Smooth muscle cell of the brain vasculature (primary cell): ENCODE measurements at places on chromosomes 13 and 19.

- no peak for DNase-seq
These were observed 134.6 kb downstream of the DPF1 start for GRCh38 chr19:38089440-38089839.

GRCh38 chr13:89227356-89227755 is 1556.2 kb downstream of the SLITRK5 start:
- no peak for DNase-seq

DNA sequence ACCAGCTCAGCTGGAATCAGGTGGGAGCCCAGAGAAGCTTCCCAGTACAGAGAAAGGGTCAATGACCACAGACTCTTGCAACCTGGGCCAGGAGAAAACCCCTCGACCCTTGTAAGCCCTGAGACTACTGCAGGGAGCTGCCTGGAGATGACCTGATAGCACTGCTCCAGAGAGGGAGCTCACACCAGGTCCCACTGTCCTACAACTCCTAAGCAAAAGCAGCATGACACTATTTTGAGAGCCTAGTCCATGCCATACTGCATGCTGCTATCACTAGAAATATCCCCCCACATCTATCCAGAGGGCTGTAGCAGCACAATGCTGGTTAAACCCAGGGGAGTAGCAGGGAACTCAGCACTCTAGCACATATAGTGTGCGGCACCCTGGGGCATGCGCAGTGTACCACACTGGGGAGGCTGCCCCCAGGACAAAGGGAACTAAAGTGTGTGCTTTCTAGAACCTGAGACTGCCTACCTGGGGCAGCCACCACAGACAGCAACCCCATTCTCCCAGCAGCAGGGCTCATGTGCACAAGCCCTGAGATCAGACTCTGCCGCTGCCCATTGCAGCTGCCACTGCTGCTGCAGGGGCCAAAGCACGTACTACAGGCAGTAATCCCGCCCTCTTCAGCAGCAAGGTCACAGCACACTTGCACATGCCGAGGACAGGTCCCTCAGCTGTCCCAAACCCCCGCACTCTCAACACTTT is 27.1 kb upstream of the N4BP2L1 start:
- no peak for DNase-seq

DNA sequence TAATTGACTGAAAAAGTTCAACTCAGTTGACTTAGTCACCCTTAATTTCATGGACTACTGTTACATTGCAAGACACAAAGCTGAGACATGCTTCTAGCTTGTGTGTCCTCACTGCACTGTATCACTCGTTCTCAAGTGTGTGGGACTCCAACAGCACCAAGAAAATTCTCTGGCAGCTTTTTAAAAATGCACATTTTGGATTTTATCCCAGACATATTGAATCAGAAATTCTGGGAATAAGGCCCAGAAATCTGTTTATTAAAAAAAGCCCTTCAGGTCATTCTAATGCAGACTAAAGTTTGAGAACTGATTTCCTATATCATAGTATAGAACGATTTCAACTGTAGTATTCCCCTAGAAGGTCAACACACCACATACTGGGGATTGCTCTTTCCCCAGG is 1485.3 kb downstream of the PCDH9 start:
- DNase-seq: no peak

DNA sequence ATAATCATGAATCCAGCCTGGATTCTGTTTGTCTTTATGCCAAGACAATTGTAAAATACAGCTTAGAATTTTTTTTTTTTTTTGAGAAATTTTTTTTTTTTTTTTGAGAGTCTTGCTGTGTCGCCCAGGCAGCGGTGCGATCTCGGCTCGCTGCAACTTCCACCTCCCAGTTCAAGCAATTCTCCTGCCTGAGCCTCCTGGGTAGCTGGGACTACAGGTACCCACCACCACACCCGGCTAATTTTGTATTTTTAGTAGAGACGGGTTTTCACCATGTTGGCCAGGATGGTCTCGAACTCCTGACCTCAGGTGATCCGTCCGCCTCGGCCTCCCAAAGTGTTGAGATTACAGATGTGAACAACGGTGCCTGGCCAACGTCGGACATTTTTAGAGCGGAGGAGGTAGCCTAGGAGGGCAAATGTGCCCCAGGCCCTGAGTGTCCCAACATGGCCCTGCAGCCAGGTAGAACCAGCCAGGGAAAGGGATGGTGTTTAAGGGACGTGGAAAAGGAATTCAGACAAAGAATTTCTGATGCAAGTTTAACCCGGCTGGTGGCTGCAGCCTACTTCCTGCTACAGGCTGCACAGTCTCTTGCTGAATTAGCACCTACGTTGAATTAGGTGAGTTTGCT is 89.8 kb downstream of the GNG7 start:
- no peak for DNase-seq

GRCh38 chr19:40300668-40301067 is 15.5 kb upstream of the AKT2 start:
- no peak for DNase-seq

DNA sequence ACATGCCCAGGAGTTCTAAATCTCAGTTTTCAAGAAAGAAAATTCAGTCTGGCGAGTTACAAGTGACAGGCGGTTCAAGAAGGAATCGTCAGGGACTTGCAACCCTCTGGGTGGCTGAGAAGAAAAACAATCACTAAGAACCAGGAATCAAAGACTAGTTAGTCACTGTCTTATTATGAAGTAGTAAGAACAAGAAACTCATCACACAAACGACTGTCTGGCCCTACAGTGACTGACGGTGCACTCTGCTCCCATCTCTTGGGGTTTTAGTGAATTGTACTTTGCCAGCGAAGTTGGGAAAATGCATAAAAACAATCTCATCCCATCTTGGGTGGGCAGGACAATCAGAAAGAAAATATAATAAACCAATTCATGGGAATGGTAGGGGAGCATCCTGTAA is 63.7 kb upstream of the SACS start:
- no peak for DNase-seq

- DNase-seq: no peak
These were observed 15.1 kb upstream of the N4BP2L2 start for GRCh38 chr13:32553720-32554119.

GRCh38 chr19:32458500-32459123 is 53.0 kb downstream of the DPY19L3 start:
- no peak for DNase-seq

DNA sequence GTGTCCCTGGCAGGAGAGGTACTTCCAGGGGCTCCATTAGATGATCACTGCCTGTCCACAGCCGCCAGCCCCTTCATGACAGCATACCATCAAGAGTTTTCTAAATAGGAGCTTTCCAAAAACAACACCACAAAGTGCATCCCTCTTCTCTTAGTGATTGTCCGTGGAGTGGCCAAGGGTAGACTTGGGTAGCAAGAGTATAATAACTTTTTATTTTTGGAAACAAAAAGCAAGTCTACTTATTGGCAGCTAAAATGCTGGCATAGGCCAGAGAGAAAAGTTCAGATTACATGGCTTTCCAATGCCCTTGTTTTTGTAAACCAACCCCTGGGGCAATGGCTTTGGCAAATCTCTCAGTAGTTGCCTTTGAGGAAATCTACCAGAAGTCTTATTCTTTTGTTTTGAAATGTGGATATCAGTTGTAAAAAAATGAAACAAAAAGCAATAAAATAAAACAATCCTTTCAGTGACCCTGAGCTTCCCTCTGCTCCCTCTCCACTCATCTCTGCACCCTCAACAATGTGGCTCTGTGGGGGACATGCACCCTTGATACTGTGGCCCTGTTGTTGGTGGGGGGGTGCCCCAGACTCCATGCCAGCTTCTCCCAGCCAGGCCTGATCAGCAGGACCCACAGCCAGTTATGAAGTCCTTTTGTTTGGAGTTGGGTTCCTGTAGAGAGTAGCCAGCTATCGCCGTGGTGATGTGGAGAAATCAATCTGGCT is 294.1 kb downstream of the DLEU7 start:
- no peak for DNase-seq

DNA sequence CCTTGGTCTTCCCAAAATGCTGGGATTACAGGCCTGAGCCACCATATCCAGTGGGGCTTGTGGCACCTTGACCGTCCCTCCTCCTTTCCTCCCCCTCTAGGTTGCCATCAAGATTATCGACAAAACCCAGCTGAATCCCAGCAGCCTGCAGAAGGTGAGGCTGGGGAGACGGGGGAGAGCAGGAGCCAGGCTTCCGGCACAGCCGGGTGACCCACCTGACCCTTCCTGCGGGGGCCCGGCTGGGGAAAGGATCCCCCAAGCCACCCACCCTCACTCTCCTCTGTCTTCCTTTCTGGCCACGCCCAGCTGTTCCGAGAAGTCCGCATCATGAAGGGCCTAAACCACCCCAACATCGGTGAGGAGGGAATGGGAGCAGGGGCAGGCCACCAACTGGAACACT is 11.9 kb downstream of the MARK4 start:
- DNase-seq: no peak

GRCh38 chr13:101217086-101217485 is 199.2 kb downstream of the NALCN start:
- no peak for DNase-seq

DNA sequence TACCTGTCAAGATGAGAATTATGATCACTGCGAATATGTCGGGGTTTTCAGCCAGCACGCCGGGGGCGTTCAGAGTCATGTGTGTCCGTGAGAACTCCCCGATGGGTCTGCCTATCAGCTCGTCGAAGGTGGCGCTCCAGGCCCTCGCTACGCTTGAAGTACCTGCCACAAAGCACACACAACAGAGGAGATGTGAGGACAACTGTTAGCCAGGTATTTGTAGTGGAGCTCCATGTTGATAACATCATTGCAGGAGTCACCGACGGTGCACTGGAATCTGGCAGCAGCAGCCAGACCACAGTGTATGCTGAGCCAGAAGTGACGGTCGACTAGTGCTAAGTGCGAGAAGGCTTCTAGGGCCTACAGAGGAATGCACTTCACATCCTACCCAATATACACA is 62.7 kb downstream of the SLC7A1 start:
- DNase-seq: no peak

DNA sequence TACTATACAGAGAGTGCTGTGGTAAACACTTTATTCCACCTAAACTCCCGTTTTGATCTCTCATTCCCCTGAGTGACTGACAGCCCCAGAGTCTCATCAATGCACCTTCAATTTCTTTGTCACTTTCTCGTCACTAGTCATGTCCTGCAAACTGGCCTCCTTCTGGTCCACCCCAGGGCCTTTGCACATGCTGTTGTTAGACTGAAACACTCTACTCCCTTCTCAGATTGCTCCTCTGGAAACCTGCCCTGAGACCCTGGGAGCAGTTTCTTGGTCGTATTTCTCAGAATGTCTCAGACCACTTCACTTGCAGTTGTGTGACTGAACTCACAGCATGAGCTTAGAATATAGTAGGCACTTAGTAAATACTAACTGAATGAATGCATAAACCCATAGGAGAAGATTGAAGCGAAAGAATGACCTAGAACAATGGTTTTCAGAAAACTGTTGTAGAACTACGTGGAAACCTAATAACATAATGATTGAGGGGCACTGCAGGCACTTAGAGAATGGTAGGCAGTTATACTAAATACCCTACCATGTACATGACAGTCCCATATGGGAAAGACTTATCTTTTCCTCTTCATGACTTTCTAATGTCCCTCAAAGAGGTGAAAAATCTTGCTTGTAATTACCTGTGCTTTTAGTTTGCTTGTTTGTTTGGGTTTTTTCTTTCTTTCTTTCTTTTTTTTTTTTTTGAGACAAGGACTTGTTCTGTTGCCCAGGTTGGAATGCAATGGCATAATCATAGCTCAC is 144.8 kb downstream of the IER2 start:
- no peak for DNase-seq
